ENCODE measurements at places on chromosomes 12 and 14.

DNA sequence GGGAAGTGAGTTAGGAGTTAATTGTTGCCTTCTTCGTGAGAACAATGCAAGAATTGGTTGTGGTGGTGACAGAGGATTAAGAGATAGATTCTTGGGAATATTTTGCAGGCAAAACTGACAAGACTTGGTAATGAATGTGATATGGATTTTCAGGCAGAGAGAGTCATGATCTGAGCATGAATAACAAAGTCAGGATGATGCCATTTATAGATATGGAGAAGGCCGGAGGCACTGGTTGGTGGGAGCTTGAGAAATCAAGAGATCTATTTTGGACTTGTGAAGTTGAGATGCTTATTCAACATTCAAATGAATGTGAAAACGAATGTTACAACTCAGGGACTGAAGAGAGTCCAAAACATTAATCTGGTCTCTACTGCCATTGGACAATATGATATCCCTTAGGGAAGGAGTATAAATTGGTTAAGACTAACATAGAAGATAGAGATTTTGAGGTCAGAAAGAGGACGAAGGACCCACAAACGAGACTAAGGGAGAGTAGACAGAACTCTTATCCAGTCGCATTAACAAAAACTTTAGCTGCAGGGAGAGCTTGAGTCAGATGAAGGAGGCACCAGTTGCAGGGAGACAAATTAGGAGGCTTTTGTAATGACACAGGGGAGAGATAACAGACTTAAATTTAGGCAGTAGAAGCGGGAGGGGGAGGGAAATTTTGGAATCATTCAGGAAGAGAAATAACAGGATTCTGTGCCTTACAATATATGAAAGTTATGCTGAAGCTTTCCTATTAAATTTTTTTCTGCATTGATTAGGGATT, 1090.6 kb downstream of the GALC start:
- H3K27ac ChIP-seq, result no peak overlapping the region
- no peaks in the 10 kb centered on the region for H3K27me3 ChIP-seq
- no peak overlapping the region for H3K4me3 ChIP-seq
- peaks cover 14% of the 10 kb centered on the region for H3K4me1 ChIP-seq
- no peak for DNase-seq

DNA sequence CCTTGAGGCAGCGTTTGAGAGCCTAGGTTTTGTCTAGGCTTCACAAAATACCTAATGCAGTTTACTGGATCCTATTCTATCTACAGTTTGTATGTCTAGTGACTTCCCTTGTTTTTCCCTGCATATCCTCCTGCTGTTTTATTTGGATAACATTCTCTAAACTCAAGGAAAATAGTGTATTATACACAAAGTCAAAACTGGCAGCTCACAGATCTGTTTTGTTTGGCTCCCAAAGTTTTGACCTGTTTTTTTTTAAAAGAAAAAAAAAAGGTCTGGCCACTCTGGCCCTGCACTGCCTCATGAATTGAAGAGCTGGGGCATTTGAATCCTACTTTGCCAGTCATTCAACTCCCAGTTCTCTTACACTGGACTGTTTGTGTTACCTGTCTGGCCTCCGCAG, 155.3 kb downstream of the KICS2 start:
- H3K4me3 ChIP-seq, result no peak overlapping the region
- no peaks in the 10 kb centered on the region for H3K4me1 ChIP-seq
- H3K27ac ChIP-seq, result no peak overlapping the region
- no peaks in the 10 kb centered on the region for H3K27me3 ChIP-seq

GRCh38 chr12:15372352-15372751, 50.0 kb downstream of the PTPRO start:
- H3K27me3 ChIP-seq, result no peaks in the 10 kb centered on the region
- H3K4me3 ChIP-seq, result no peak overlapping the region
- no peaks in the 10 kb centered on the region for H3K4me1 ChIP-seq
- DNase-seq, result no peak
- H3K36me3 ChIP-seq, result no peaks in the 10 kb centered on the region

DNA sequence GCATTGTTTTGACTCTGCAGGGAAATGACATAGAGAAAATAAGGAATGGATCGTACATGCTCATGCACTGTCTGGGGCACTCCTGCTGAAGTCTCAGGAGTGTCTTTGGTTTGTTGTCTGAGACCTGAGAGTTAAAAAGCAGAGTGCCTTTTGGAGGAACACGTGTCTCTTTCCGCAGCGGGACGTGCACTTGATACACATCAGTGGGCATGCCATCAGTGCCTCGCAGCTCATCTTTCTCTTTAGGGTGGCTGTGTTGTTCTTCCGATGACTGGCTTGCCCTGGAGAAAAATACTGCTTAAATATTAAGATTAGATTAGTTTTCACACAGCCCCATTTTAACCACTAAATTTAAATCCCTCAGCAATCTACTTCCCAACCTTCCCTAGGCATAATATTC, 835.9 kb downstream of the DIO2 start:
- H3K27ac ChIP-seq, result no peak overlapping the region
- DNase-seq, result no peak
- no peaks in the 10 kb centered on the region for H3K4me1 ChIP-seq
- H3K4me3 ChIP-seq, result no peak overlapping the region
- no peaks in the 10 kb centered on the region for H3K27me3 ChIP-seq
- H3K36me3 ChIP-seq, result no peaks in the 10 kb centered on the region

- no peak overlapping the region for H3K27ac ChIP-seq
- H3K27me3 ChIP-seq, result no peaks in the 10 kb centered on the region
- H3K36me3 ChIP-seq, result no peaks in the 10 kb centered on the region
- no peak for DNase-seq
- peaks cover 8% of the 10 kb centered on the region for H3K4me1 ChIP-seq
Measured at GRCh38 chr14:68396461-68396860, 396.4 kb downstream of the ZFP36L1 start.

All from pancreas (tissue), 10 donors.